A549 treated with ZK216348 at 1 μM for 4 hours (cell line): ENCODE measurements at places on chromosomes 6 and 20. TPM values are rescaled to one million over a fixed set of nuclear protein-coding genes. Genes with fewer than 3 reads are reported as not detected.

Gene LHFPL5
- total RNA-seq = 0.26 TPM in 1 of 5 replicates, not detected in the others

Gene HLA-DQB1
- not detected in 5 replicates for total RNA-seq

Gene MYL9
- 15.7 to 29.0 TPM (median 19.6 TPM) in 5 replicates for total RNA-seq

Gene MUC21
- total RNA-seq = 0.05 TPM in 1 of 5 replicates, not detected in the others

Gene CD83
- total RNA-seq = 1.5 to 2.9 TPM (median 1.9 TPM) in 5 replicates

Gene CD24
- 217 to 292 TPM (median 287 TPM) in 5 replicates for total RNA-seq

Gene FAM184A
- not detected in 5 replicates for total RNA-seq

Gene WFDC10B
- not detected in 5 replicates for total RNA-seq

Gene DNMT3B
- 3.3 to 5.2 TPM (median 4.4 TPM) in 5 replicates for total RNA-seq

Gene MCUR1
- 12.3 to 20.4 TPM (median 15.0 TPM) in 5 replicates for total RNA-seq

Gene BHLHE23
- not detected in 5 replicates for total RNA-seq

Gene TSBP1
- total RNA-seq = not detected in 5 replicates

Gene RBBP8NL
- total RNA-seq = 0.28 to 0.56 TPM (median 0.34 TPM) in 5 replicates

Gene TRIM10
- not detected in 5 replicates for total RNA-seq

Gene PXDC1
- total RNA-seq = 17.1 to 23.0 TPM (median 19.6 TPM) in 5 replicates

Gene AGER
- 1.5 to 3.1 TPM (median 2.6 TPM) in 5 replicates for total RNA-seq

Gene PNRC1
- 15.2 to 45.6 TPM (median 32.4 TPM) in 5 replicates for total RNA-seq

Gene CNKSR3
- 4.7 to 6.4 TPM (median 5.5 TPM) in 5 replicates for total RNA-seq

Gene ULBP3
- 3.4 to 5.0 TPM (median 3.6 TPM) in 5 replicates for total RNA-seq

Gene SLC26A8
- not detected in 5 replicates for total RNA-seq

Gene OLIG3
- not detected in 5 replicates for total RNA-seq

Gene GABRR1
- total RNA-seq = not detected in 5 replicates

Gene IL17A
- not detected in 5 replicates for total RNA-seq

Gene DDO
- total RNA-seq = 0.07 to 0.38 TPM in 2 of 5 replicates, not detected in the others

Gene ZBP1
- total RNA-seq = not detected in 5 replicates

Gene GFRA4
- not detected in 5 replicates for total RNA-seq

Gene SNAP91
- 0.12 to 0.49 TPM (median 0.24 TPM) in 5 replicates for total RNA-seq

Gene C6orf163
- total RNA-seq = 0.12 to 0.44 TPM (median 0.15 TPM) in 3 of 5 replicates, not detected in the others

Gene VSTM2L
- 10.6 to 19.8 TPM (median 15.5 TPM) in 5 replicates for total RNA-seq

Gene LPIN3
- total RNA-seq = 7.9 to 16.8 TPM (median 12.7 TPM) in 5 replicates

Gene NHLRC1
- total RNA-seq = 1.3 to 2.3 TPM (median 1.6 TPM) in 5 replicates

Gene GPX5
- not detected in 5 replicates for total RNA-seq

Gene NRSN1
- total RNA-seq = not detected in 5 replicates

Gene DZANK1
- total RNA-seq = 2.6 to 3.2 TPM (median 2.8 TPM) in 5 replicates

Gene FOXF2
- total RNA-seq = 17.5 to 29.8 TPM (median 25.5 TPM) in 5 replicates

Gene RHAG
- 0.11 TPM in 1 of 5 replicates, not detected in the others for total RNA-seq

Gene SLC32A1
- not detected in 5 replicates for total RNA-seq

Gene SAMD3
- total RNA-seq = not detected in 5 replicates

Gene NKAPL
- total RNA-seq = not detected in 5 replicates

Gene CTAGE9
- total RNA-seq = not detected in 5 replicates

Gene IYD
- total RNA-seq = not detected in 5 replicates

Gene SLC22A16
- not detected in 5 replicates for total RNA-seq

Gene TMX4
- total RNA-seq = 9.5 to 16.8 TPM (median 14.9 TPM) in 5 replicates

Gene RRBP1
- total RNA-seq = 88.8 to 144 TPM (median 122 TPM) in 5 replicates

Gene GPLD1
- 0.60 to 1.6 TPM (median 0.93 TPM) in 5 replicates for total RNA-seq

Gene AKIRIN2
- total RNA-seq = 27.7 to 40.6 TPM (median 36.8 TPM) in 5 replicates

Gene CLPSL1
- total RNA-seq = not detected in 5 replicates

Gene SMPD2
- 14.2 to 16.3 TPM (median 14.7 TPM) in 5 replicates for total RNA-seq

Gene FKBP1A
- total RNA-seq = 408 to 573 TPM (median 515 TPM) in 5 replicates
